ENCODE measurements at places on chromosomes 3 and 15.
A peak's percentile ranks its signal among the peaks of the same experiment; 100 is the strongest.

DNA sequence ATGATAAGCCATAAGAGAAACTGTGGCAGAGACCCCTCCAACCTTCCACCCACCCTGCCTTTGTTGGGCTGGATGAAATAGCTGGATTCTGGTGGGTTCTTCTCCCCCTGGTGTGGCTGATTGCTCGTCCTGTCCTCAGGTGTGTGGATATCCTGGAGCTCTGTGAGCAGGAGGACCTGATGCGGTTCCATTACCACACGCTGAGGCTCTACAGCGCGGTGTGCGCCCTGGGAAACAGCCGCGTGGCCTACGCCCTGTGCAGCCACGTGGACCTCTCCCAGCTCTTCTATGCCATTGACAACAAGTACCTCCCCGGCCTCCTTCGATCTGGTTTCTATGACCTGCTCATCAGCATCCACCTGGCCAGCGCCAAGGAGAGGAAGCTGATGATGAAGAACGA lies 306.3 kb upstream of the CHRM5 start:
- DNase-seq, result no peak

GRCh38 chr3:160194438-160194837 lies 30.8 kb upstream of the C3orf80 start:
- DNase-seq, result no peak

GRCh38 chr3:150147776-150148175 lies 177.1 kb upstream of the PFN2 start:
- no peak for DNase-seq

- no peak for DNase-seq
Observed at GRCh38 chr15:64191971-64192830, 29.4 kb upstream of the PPIB start.

DNA sequence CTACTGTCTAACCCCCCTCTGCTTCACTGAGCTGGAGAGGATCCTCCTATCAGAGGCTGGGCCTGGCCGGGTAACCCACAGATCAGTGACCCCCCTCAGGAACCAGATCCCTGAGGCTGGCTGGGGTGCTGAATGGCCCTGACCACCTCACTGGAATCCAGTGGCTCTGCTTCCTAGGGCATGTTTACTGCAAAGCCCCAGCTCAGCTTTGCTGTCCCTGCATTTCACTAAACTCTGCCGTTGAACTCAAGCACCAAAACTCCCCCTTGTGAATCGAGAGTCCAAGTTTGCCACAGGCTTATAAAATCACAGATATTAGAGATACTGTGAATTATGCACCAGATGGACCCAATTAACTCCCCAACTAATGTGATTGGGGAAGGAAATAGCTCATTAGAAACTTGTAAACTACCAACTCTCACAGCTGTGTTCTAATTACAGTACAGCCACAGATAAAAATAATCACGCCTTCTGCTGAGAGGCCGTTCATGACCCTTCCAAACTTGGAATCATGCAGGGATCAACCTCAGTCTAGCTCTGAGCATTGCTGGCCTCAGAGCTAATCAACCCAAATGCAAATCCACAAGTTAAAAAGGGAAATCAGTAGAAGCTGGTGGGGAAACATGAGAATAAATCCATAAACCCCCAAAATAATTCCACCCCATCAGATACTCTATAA lies 47.0 kb downstream of the OCA2 start:
- no peak for DNase-seq

- no peak for DNase-seq
Observed at GRCh38 chr15:36763685-36764084, 184.3 kb downstream of the CDIN1 start.

DNA sequence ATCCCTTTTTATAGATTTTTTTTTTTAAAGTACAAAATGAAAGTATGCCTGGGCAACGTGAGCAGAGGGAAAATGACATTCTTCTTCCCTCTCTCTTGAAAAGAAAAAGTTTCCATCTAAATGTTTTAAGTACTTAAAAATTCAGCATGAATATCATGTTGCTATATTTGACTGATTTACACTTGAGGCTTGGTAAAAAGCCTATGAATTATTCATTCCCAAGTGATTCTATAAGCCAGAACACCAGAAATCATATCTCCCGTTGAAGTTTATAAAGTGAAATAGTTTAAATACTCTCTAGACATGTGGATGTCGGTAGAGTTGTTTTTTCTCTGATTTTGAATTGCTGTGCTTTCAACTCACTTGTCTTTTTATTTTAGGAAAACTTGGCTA lies 276.2 kb upstream of the RARB start:
- DNase-seq, result no peak

GRCh38 chr3:175311404-175311803 lies 452.3 kb downstream of the NAALADL2 start:
- DNase-seq, result no peak

GRCh38 chr3:10280177-10280529 lies 12.6 kb downstream of the GHRL start:
- no peak for DNase-seq

DNA sequence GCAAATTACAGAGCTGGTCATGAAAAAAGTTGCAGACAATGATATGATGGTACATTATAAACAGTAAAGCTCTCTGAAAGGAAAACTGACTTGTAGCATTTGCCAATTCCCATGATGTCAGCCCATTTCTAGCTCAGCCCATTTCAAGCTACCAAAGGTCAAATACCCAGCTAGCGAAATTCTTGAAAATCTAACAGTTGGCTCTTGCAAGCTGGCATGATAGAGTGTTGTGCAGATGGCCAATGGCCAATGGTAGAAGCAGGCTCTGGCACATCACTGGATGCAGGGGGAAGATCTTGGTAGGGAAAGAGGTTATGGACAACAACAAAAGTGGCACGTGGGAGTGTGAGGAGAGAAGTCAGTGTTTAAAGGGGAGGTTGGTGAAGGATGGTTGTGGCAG lies 36.7 kb downstream of the RASGRF1 start:
- DNase-seq, result no peak

DNA sequence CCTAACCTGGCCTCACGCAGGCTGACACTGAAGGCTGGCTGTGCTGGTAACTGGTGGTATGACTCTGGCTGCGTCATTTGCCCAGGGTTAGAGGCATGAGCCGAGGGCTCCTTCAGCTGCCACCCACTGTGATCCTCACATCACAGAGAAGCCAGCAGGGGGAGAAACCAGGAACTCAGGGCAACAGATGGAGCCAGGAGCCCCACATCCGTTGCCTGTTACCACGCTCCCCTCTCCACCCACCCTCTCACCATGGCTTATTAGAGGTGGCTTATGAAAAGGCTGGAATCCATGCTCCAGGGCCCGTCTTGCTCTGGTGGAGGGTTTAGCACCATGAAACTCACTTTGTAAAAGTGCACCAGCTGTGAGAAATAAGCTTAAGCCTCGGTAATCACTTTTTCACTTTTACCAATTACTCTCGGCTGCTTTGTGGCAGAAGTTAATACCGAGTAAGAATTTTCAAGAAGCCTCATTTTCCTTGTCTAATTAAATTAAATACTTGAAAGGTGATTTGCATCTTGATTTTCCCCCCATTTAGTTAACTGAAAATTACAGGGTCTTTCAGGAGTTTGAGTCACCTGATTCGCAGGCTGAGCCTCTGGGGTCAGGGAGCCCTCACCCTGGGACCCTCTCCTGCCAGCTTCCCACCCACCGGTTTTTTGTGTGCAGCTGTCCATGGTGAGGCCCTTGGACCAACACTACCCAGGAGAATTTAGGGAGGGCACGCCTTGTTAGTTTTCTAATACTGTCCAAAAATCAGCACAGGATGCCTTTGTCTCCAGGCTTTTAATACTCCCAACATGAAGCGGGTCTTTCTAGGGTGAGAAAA lies 60.9 kb downstream of the ASB7 start:
- DNase-seq, result no peak

GRCh38 chr3:184532940-184533732 lies 28.4 kb upstream of the EPHB3 start:
- DNase-seq, result no peak

- DNase-seq, result no peak
Observed at GRCh38 chr15:40968290-40969085, 15.2 kb downstream of the CHAC1 start.

DNA sequence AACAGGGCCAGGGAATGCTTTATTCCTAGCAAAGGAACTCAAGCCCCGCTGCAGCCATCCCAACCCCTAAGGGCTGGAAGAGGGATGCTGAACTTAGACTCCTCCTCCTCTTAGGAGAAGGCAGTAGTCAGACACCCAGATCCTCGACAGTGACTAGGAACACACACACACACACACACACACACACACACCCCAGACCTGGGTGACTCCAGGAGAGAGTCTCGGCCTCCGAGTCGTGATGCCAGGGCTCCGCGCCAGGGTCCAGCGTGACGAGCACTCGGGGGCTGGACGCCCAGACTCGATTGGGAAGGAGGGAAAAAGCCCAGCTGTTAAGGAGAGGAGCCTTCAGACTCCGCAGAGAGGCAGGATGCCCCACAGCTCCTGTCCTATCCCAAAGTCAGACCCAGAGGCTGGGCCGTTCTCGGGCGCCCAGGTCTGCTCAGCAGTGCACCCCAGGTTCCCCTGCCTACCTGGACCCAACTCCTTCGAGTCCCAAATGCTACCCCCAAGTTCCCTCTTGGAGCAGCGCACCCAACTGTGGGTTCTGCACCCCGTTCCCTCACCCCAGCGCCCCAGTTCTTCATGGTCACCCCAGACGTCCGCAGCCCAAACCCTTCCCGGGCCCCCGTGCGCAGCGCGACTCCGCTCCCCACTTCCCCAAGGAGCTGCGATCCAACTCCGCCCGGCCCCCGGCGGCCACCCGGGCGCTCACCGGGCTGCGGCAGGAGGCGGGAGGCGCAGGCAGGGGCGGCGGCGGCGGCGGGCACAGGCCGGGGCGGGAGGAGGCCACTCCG lies 421 bp downstream of the BMF start:
- DNase-seq, result no peak

DNA sequence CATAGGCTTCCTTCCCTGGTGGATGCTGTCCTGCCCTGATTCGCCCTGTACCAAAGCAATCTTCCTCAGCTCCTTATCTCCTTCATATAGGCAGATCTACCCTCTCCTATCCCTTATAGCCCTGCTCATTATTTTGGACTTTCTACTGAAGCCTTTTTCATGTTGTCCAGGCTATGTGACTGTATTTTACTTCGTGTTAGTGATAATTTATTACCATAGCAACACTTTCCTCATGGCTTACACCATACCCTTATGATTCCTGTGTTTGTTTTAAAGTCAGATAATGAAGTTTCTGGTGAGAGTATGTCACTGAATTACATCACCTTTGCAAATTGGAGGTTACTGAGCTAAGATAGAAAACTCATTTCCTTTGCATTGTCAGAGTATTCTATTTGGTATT lies 352.6 kb downstream of the NLGN1 start:
- DNase-seq, result no peak

DNA sequence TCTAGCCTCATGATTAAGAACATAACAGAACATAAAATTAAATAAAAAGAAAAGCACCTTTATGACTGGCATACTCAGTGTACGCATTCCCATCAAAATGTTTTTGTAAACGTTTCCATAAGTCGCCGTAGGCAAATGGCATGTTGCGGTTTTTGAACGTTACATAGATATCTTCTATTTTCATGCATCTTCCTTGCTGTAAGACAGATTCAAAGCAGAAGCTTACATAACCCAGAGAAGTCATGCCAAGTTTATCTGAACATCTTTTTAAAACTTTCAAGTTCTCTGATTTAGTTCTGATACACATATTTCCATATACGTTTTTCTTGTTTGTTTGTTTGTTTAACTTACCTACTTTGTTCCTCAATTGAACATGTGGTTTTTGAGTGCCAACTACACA lies 388.6 kb downstream of the GABRG3 start:
- DNase-seq, result no peak

- DNase-seq, result peak; percentile 1
Observed at GRCh38 chr3:128623762-128624176, 26.8 kb downstream of the RPN1 start.

DNA sequence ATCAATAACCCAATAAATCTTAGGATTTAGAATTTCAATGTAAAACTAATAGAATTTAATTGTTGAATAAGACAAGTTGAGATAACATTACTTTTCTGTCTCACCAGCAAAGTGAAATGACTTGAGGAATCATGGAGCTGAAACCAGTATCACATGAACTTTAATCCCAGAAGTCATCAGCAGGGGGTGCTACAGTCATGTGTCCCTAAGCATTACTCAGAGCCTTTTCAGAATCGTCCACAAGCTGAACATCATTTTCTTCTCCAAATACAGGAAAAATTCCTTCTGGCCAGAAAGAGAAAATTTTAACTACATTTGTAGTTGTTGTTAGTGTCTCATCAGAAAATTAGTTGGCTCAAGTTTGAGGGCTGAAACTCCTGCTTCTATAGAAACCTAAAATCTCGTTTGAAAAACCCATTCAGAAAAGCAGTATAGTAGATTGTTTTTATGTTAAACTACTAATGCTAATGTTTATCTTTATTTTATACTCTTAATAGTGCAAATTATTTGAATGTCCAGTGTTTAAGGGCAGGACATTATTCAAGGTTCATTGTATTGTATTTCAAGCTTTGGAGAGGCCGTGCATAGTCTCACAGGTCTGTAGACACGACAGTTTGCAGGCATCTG lies 384.1 kb downstream of the PLOD2 start:
- peak; percentile 34 for DNase-seq

DNA sequence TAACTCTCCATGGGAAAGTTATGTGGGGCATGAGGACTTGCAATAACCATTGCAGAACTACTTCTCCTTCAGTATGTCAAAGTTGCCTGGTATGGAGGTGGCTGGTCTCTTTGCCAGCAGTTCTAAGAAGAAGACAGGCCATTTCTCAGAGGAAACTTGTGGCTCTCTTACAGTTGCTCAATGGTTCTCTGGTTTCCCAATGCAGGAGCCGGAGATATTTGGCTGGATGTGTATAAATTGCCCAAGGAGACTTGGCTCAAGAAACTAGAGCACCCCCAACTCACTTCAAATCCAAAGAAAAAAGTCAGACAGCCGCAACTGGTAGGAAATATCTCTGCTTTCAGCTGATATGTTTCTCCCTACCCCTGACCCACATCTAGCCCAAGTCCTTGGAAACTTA lies 24.2 kb downstream of the WDR93 start:
- no peak for DNase-seq

- DNase-seq, result no peak
Observed at GRCh38 chr3:126344380-126345041, 12.7 kb downstream of the KLF15 start.

DNA sequence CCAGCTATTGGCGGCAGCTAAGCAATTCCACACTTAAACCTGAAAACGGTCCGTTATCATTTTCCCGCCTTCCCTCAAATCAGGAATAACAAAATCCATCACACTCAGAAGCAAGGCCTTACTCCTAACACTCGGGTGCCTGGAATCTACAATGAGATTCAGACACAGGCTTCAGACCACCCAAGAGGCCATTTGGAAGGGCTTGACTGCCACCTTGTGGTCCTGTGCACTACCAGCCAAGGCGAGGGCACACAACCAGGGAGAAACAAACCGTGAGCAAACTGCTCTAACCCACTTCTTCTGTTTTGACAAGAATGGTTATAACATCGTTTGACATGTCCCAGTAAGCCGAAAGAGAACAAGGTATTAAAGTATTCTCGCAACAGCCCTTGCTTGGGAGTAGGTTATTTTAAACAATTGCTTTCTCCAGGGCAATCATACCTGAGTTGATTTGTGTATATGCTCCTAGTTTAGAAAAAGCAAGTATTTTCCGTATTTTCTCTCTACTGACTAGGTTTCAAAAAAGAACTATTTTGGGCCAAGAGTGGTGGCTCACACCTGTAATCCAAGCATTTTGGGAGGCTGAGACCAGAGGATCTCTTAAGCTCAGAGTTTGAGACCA lies 40.1 kb upstream of the TAFA4 start:
- DNase-seq, result peak; percentile 26
